ENCODE measurements at places on chromosomes 1 and 21.
A peak's percentile ranks its signal among the peaks of the same experiment; 100 is the strongest.

- DNase-seq, result no peak
- H3K4me3 ChIP-seq, result no peak overlapping the region
These were observed 546.8 kb downstream of the RWDD3 start for GRCh38 chr1:95780836-95781235.

GRCh38 chr1:70202173-70202758, 3.1 kb downstream of the LRRC40 start:
- H3K27ac ChIP-seq, result no peak overlapping the region
- no peaks in the 10 kb centered on the region for H3K27me3 ChIP-seq
- H3K4me1 ChIP-seq, result peaks cover 2% of the 10 kb centered on the region
- H3K36me3 ChIP-seq, result peaks cover 3% of the 10 kb centered on the region

GRCh38 chr1:18921516-18922251, 19.3 kb upstream of the ALDH4A1 start:
- peaks cover 37% of the 10 kb centered on the region for H3K4me1 ChIP-seq
- H3K36me3 ChIP-seq, result peaks cover 41% of the 10 kb centered on the region
- no peaks in the 10 kb centered on the region for H3K27me3 ChIP-seq
- no peak overlapping the region for H3K4me3 ChIP-seq
- no peak for DNase-seq
- peak overlapping the region; percentile 72 for H3K27ac ChIP-seq

- peak; percentile 17 for DNase-seq
- no peaks in the 10 kb centered on the region for H3K36me3 ChIP-seq
- H3K27me3 ChIP-seq, result no peaks in the 10 kb centered on the region
- H3K4me1 ChIP-seq, result peaks cover 9% of the 10 kb centered on the region
- no peak overlapping the region for H3K4me3 ChIP-seq
These were observed 38.7 kb downstream of the RGS5 start for GRCh38 chr1:163163881-163164582.

GRCh38 chr1:184463680-184464079, 76.9 kb downstream of the C1orf21 start:
- no peaks in the 10 kb centered on the region for H3K36me3 ChIP-seq
- no peaks in the 10 kb centered on the region for H3K4me1 ChIP-seq
- no peak overlapping the region for H3K27ac ChIP-seq
- no peak for DNase-seq
- no peaks in the 10 kb centered on the region for H3K27me3 ChIP-seq

DNA sequence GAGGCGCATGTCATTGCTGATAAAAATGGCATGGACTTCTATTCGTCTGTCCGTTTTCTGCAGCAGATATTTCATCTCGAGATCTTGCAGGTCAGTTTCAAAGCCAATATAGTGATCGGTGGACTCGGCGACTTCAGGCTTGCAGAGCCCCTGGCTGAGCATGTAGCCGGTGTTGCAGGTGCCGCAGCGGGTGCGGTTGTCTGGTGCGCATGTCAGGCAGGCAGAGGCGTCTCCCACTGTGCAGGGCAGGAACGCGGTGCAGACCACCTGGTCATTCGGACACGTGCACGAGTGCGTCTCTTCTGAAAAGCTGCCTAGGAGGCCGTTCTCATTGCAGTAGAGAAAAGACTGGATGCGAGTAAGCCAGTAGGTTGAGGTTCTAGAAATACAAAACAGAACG, 378.9 kb downstream of the BRINP3 start:
- no peaks in the 10 kb centered on the region for H3K27me3 ChIP-seq
- H3K4me3 ChIP-seq, result no peak overlapping the region
- H3K36me3 ChIP-seq, result no peaks in the 10 kb centered on the region
- no peak for DNase-seq
- H3K4me1 ChIP-seq, result no peaks in the 10 kb centered on the region
- no peak overlapping the region for H3K27ac ChIP-seq

DNA sequence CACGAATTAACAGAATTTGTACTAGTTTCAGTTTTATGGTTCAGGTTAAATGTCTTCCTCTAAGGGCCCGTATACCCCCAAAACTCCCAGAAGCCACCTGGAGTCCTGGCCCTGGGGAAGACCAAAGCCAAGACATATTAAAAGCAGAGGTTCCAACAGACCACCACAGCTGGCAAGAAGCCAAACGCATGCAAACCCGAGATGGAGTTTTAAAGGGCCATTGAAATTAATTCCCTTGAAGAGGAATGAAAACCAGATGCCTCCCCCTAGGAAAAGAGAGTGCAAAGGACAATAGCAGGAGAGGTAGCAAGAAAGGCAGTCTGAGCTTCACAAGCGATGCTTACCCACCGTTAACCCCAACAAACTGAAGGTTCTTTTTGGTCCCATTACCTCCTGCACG, 48.1 kb downstream of the KANK4 start:
- no peak for DNase-seq
- no peaks in the 10 kb centered on the region for H3K36me3 ChIP-seq
- peaks cover 10% of the 10 kb centered on the region for H3K27me3 ChIP-seq
- H3K27ac ChIP-seq, result no peak overlapping the region
- no peak overlapping the region for H3K4me3 ChIP-seq

DNA sequence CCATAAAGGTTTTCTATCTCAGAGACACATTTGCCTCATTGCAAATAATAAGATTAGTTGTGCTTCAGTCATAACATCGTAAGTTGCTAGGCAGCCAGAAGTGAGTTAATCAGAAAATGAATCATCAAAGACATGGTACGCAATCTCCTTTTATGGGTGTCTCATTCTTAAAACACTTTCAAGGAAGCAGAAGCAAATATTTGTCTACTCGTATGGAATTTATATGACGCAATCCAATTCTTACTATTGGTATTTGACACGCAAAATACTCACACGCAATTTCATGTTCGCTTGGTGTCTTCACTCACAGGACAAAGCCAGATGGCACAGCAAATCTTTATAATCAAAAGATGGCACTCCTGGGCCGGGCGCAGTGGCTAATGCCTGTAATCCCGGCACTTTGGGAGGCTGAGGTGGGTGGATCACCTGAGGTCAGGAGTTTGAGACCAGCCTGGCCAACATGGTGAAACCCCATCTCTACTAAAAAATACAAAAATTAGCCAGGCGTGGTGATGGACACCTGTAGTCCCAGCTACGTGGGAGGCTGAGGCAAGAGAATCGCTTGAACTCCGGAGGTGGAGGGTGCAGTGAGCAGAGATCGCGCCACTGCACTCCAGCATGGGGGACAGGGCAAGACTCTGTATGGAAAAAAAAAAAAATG, 56.4 kb downstream of the HLCS start:
- H3K36me3 ChIP-seq, result no peaks in the 10 kb centered on the region
- H3K27me3 ChIP-seq, result no peaks in the 10 kb centered on the region
- H3K4me1 ChIP-seq, result peaks cover 13% of the 10 kb centered on the region
- no peak overlapping the region for H3K4me3 ChIP-seq

GRCh38 chr1:67948151-67949080, 102.0 kb downstream of the DIRAS3 start:
- no peaks in the 10 kb centered on the region for H3K27me3 ChIP-seq
- peaks cover 8% of the 10 kb centered on the region for H3K4me1 ChIP-seq
- H3K36me3 ChIP-seq, result no peaks in the 10 kb centered on the region
- peak overlapping the region; percentile 90 for H3K27ac ChIP-seq

DNA sequence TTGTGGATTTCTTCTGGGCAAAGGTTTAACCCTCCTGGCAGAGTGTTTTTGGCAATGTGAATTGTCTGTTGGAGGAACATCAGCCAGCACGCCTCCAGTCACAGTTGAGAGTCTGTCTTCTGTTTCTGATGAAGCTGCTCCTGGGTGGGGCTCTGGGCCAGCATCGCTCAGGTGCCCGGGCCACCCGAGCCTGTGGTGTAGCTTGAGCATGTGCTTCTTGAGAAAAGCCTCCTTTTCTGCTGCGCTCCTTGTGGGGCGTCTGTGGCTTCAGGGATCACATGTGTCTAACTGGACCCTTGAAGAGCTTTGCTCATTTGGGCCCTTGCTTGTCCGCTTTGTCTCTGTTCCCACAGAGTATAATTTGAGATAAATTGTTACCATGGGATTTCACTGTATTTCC, 7.2 kb downstream of the RER1 start:
- no peak overlapping the region for H3K27ac ChIP-seq
- peaks cover 92% of the 10 kb centered on the region for H3K36me3 ChIP-seq
- no peaks in the 10 kb centered on the region for H3K27me3 ChIP-seq
- no peak for DNase-seq
- no peak overlapping the region for H3K4me3 ChIP-seq

DNA sequence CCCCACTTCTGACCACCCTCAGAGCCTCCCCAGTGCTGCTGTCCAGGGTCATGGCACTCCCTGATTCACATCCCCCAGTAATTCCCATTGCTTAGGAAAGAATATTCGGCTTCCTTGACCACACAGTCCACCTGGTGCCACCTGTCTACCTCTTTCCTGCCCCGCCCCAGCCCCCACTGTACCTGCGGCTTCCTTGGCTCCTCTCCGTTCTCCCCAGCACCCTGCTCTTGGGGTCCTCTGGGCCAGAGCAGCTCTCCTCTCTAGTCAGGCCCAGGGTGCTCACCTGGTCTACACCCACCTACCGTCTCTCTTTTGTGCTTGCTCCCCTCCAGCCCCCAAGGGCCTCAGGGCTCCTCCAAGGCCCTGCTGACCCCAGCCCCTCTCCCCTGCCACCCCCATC, 142.6 kb downstream of the PEX14 start:
- peaks cover 15% of the 10 kb centered on the region for H3K36me3 ChIP-seq
- DNase-seq, result no peak
- H3K4me1 ChIP-seq, result peaks cover 2% of the 10 kb centered on the region
- H3K27ac ChIP-seq, result no peak overlapping the region

DNA sequence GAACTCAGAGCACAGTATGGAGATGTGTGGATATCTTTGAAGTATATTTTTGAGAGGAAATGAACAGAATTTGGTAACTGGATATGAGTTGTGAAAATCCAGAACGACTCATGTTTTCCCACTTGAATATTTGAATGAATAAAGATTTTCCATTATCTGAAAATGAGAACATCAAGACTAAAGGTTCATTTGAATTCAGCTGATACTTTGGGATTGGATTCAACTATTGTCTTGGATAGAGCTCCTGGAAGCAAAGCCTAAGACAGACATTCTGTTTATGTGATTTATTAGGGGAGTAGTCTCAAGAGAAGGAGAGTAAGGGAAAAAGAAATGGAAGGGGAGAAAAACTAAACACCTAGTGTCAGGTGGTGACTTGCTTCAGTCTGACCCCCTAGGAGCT, 256.0 kb upstream of the LYPLAL1 start:
- H3K4me1 ChIP-seq, result no peaks in the 10 kb centered on the region
- H3K4me3 ChIP-seq, result no peak overlapping the region
- no peaks in the 10 kb centered on the region for H3K27me3 ChIP-seq
- no peaks in the 10 kb centered on the region for H3K36me3 ChIP-seq
- DNase-seq, result no peak

DNA sequence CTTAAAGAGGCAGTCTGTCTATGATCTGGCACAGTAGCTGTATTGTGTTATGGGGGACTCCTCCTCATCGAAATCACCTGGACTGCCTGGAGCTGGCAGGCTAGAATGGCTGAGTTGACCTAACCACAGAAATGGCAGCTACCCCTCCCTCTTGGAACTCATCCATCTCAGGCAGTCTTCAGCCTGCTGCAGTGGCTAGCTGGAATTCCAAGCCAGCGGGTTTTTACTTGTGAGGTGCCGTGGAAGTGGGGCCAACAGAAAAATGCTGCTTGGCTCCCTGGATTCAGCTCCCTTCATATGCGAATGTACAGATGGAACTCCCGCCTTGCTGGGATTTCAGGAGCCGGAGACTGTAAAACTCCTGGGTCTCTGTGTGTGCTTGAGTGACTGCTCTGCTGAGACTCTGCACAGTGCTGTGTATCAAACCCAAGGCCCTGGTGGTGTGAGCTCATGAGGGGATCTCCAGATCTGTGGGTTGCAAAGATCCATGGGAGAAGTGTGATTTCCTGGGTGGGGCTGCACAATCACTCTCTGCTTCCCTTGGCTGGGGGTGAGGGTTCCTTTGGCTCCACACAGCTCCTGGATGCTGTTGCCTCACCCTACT, 316.9 kb downstream of the CTH start:
- H3K36me3 ChIP-seq, result no peaks in the 10 kb centered on the region
- no peak overlapping the region for H3K4me3 ChIP-seq
- no peak for DNase-seq
- no peak overlapping the region for H3K27ac ChIP-seq
- no peaks in the 10 kb centered on the region for H3K4me1 ChIP-seq

DNA sequence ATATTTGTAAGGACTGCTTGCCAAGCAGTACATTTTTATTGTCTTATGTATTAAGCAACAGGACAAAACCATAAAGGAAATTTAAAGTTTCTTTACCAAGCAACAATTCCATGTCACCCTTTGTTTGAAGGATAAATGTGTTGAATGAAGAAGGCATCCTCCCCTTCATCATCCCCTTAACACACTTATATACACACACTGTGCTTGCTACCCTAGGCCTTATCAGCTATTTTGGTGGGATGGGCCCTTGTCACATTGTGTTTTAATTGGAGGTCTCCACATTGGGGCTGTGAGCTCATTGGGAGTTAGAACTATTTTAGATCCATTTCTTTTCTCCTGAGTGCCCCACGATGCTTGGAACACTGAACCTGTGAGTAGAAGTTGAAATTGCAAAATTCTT, 1.9 kb downstream of the VANGL1 start:
- peak overlapping the region; percentile 90 for H3K4me3 ChIP-seq
- no peak for DNase-seq
- no peaks in the 10 kb centered on the region for H3K36me3 ChIP-seq
- H3K4me1 ChIP-seq, result peaks cover 9% of the 10 kb centered on the region

DNA sequence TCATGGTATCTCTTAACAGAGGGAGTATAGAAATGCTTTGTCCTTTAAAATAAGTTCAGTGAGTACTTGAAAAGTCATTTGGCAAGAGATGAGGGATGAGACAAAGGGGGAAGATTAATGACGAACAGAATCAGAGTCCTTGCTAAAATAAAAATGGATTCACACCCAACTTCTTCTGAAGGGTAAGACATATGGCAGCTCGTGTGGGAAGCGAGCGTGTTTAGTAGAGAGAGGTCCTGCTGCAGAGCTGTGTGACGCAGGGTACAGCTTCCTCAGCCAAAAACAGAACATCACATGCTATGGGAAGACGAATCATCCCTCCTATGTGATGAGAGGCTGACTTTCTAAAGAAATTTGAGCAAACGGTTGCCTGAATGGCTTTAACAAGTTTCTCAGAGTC, 158.5 kb upstream of the LMO4 start:
- H3K27me3 ChIP-seq, result peaks cover 15% of the 10 kb centered on the region
- no peaks in the 10 kb centered on the region for H3K4me1 ChIP-seq
- DNase-seq, result no peak
- no peaks in the 10 kb centered on the region for H3K36me3 ChIP-seq
- no peak overlapping the region for H3K27ac ChIP-seq

DNA sequence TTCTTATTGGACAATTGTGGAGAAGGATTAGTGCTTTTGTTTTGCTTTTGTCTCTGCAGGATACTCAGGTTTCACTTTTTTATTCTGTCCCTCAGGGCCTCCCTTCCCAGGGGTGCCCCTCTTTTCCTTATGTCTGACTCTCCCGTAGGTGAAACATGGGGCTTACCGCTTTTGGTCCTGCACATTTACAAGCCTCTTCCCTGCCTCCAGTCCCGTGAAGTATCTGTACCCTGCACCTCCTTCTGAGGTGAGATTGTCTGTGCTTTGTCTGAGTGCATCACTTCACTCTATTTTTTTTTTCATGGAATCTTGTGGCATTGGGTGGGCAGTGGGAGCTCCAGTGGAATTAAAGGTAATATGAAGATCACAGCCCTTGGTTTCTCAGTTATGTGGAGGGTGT, 758.1 kb upstream of the TPTE start:
- H3K27me3 ChIP-seq, result no peaks in the 10 kb centered on the region
- DNase-seq, result no peak
- H3K4me1 ChIP-seq, result no peaks in the 10 kb centered on the region

All from mesenchymal stem cell (in vitro differentiated cells and primary cell).